ENCODE measurements at places on chromosomes 1 and 21. TPM values are rescaled to one million over a fixed set of nuclear protein-coding genes. Genes with fewer than 3 reads are reported as not detected.

HEYL gene
- 0.19 TPM for total RNA-seq

GPR3 gene
- 0.56 TPM for total RNA-seq

GPR37L1 gene
- not detected for total RNA-seq

C1QA gene
- not detected for total RNA-seq

ANKRD34A gene
- total RNA-seq: 0.28 TPM

WLS gene
- 116 TPM for total RNA-seq

TNNT2 gene
- not detected for total RNA-seq

UQCRHL gene
- total RNA-seq: 2.0 TPM

LTN1 gene
- total RNA-seq: 36.6 TPM
